ENCODE measurements at places on chromosomes 5 and 9.

DNA sequence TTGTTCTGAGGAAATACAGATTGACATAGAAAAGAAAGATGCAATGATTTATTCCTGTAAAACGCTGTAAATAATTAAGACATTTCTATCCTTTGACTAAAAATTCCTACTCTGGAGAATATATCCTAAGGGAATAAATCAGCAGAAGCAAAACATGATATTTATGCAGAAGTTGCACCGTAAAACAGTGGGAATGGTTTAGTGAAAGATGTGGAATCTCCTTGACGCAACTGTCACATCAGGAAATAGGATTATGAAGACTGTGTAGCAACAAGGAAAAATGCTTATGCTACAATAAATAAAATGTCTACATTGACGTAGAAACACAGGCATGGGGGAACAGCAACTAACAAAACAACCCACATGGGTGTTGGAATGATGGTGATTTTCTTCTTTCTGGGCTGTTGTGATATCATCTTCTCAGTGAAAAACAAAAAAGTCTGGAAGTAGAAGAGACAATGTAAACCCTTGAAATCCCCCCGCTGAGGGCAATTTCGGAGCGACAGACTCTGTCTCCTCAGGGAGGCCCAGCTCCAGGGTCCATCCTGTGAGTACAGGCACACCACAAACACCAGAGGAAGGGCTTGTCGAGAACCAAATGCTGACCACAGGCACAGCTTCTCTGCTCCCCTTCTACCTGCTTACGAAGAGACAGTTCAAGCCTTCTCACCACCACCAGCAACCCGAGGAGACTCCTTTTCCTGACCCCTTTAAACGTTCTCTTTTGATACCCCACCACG lies 25.2 kb downstream of the COL23A1 start:
- DNase-seq: no peak

DNA sequence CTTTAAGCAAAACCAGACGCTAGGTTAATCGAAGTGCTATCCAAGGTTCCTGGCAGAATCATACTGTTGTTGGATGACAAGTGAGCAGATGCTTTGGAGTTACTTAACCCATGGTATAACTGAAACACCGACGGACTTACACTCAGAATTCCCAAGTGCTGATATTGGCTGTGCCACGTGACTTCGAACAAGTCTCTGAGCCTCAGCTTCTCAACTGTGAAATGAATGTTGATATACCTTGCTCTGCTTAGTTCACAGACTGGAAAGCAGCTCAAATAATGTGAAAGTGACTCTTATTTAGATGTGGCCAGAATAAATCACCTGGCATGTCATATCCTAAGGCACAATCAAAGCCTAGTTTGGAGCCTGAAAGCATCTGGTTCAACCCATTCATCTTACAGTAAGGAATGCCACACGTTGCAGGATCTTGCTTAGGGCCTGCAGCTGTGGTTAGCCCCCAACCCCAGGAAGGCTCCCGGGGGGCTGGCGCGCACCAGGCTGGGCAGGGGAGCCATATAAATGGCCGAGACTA lies 759 bp downstream of the GEMIN5 start:
- DNase-seq: no peak

- DNase-seq: no peak
These were observed 5.0 kb downstream of the TNIP1 start for GRCh38 chr5:151075698-151076331.

GRCh38 chr5:12320331-12320730 lies 416.1 kb upstream of the CTNND2 start:
- no peak for DNase-seq

GRCh38 chr9:36744678-36745077 lies 172.0 kb downstream of the MELK start:
- no peak for DNase-seq

- no peak for DNase-seq
These were observed 11.5 kb upstream of the IRX2 start for GRCh38 chr5:2762744-2763532.

GRCh38 chr5:158451203-158451992 lies 592.5 kb upstream of the CLINT1 start:
- no peak for DNase-seq

DNA sequence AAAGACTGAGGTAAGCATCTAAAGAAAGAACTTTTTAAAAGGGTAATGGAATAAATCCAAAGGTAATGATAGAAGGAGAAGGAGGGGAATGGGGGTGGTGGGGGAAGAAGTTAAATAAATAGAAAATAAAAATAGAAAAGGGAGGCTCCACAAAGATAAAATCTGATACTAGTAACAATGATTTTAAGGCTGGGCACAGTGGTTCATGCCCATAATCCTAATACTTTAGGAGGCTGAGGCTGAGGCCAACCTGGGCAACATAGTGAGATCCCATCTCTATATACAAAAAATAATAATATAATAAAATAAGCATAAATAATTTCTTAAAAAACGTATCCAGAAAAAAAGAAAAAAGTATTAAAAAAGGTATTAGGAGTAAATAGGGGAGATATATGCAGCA lies 89.3 kb downstream of the FNBP1 start:
- DNase-seq: no peak

DNA sequence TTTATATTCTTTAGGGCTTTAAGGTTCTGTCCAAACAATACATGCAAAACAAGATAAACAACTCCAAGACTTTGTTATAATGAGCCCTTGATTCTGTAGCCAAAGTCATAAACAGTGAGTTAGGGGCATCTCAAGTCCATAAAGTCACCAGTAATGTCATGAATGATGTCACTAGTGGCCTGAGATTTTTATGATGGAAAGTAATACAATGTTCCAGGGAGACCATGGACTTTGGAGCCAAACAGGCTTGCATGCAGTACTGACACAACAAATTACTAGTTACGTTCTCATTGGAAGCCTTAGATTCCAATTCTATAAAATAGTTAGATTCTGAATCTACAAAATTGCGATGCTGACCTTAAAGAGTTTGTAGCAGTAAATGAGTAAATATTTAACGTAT lies 280.0 kb downstream of the HINT1 start:
- no peak for DNase-seq

- no peak for DNase-seq
These were observed 2.4 kb upstream of the OR1K1 start for GRCh38 chr9:122797316-122798063.

GRCh38 chr5:176425138-176425537 lies 8.8 kb upstream of the CLTB start:
- no peak for DNase-seq

DNA sequence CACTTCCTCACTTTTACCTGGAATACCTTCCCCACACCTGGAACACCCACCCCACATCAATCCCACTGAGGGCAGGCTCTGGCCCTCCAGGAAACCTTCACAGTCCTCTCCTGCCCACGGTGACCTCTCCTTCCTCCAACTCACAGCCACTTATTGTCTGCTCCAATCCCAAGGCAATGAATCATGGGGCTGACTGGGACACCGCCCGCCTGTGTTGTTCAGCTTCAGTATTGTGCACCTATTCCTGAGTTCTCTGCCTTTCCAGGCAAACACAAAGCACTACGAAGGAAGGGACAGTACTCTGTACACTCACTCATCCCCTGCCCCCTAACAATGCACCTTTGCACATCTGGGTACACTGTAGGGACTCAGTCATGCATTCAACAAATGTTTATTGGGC lies 7.3 kb downstream of the PCDH1 start:
- no peak for DNase-seq

GRCh38 chr9:33197279-33198152 lies 30.4 kb upstream of the B4GALT1 start:
- no peak for DNase-seq

- no peak for DNase-seq
These were observed 591.6 kb upstream of the DMAC1 start for GRCh38 chr9:8391132-8391531.

GRCh38 chr9:118532592-118532991 lies 828.4 kb downstream of the TLR4 start:
- DNase-seq: no peak

DNA sequence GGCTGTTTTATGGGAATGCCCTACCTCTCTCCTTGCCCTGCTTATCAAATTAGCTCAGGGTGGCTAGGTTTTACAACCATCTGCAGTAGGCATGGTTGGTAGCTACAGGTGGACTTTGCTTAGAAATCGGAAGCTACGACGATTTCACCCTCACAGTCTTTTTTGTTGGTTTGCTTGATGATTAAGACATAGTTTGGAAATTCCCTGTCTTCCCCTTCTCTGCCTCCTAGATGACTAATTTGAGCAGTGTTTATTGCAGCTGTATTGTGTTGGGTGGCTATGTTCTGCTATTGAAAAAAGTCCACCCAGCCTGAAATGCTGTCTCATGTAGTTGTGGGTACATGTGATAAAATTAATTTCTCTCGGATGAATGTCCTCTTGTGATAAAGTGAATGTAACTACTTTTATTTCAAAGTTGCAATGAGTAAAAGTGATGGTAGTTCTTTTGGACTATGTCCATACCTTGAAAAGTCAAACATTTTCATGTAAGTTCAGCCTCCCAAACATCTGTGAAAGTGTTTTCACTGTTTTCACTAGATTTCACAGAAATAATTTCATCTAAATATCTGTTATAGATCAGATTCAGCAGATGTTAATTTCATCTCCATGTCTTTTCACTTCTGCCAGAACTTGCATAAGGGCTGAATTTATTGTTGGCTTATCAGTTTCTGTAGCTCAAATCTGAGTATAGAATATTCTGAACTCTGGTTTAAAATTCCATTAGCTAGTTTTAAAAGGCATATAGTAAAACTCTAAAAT lies 37.3 kb upstream of the FYB1 start:
- DNase-seq: no peak

GRCh38 chr9:27542508-27542907 lies 12.9 kb upstream of the MOB3B start:
- DNase-seq: no peak

GRCh38 chr5:135266975-135267374 lies 132.1 kb downstream of the MACROH2A1 start:
- DNase-seq: no peak

- DNase-seq: no peak
These were observed 12.6 kb downstream of the LRSAM1 start for GRCh38 chr9:127463911-127464310.

GRCh38 chr5:150651382-150651781 lies 9.7 kb upstream of the MYOZ3 start:
- no peak for DNase-seq

DNA sequence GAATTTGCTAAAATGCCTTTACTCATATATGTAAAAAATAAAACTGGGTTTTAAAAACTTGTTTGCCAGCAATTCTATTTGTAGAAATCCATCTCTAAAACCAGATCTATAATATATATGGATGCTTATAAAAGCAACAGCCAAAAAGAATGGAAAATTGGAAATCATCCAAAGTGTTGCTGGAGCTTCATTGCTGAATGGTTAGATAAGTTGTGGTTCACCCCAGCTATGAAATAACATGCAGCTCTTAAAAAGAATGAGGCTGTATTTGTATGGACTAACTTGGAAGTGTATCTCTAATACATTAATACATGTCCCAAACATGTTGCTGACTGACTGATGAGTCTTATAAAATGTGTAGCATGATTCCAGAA lies 76.2 kb downstream of the STK10 start:
- DNase-seq: no peak

DNA sequence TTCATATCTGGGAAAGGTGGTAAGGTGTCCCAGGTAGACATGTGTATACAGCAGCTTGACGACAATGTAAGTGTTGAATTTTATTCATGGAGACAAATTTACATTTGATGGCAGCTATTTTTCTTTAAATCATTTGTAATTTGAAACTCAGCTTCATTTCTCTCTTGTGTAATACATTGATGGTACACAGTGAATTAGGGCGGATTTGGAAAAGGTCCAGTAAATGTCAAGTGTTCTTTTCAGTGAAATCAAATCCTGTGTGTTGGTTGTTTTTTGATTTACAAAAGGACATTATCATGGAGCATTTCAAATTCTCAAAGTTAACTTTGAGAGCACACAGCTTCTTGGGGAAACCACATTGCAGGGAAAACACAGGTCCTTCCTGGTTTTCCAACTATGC lies 30.0 kb upstream of the PCSK1 start:
- DNase-seq: no peak

- no peak for DNase-seq
These were observed 7.6 kb downstream of the SHROOM1 start for GRCh38 chr5:132822650-132823480.

- DNase-seq: no peak
These were observed 16.9 kb downstream of the PDGFRB start for GRCh38 chr5:150138551-150139265.

DNA sequence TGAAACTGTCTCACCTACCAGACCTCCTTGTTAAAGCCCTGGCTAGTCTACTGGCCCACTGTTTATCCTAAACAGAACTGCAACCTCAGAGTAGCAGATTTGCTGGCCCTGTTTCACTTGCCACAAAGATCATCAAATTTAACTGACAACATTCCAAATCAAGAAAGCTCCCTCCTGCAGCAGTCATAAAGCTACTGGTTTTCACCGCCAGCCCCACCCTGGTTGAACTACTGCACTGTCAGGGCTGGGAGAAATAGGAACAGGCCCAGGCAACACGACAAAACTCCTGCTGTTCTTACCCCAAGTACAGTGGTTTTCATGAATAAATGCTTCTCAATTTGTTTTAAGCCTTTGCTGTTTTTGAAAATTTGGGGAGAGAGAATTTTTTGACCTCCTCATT lies 63.0 kb downstream of the NR6A1 start:
- no peak for DNase-seq

DNA sequence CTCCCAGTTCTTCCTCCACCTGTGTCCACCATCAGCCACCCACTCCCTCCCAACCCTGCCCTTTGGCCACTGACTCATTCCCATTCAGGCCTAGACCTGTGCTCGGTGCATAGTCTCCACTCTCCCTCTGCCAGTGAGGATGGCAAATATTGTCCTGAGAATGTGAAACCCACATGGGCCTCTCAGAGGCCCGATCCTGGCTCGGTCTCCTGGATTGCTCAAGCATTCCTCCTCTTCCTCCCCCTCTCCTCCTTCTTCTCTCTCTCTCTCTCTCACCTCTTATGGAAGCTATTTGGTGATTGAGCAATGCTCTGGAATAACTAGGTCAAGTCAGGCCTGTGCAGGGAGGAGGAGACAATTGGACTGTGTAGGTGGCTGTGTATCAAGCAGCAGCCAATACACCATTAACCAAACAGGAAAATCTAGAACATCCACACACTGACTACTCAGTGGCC lies 99.9 kb downstream of the KLF4 start:
- DNase-seq: no peak

- DNase-seq: no peak
These were observed 241.6 kb downstream of the SYK start for GRCh38 chr9:91043056-91043810.

DNA sequence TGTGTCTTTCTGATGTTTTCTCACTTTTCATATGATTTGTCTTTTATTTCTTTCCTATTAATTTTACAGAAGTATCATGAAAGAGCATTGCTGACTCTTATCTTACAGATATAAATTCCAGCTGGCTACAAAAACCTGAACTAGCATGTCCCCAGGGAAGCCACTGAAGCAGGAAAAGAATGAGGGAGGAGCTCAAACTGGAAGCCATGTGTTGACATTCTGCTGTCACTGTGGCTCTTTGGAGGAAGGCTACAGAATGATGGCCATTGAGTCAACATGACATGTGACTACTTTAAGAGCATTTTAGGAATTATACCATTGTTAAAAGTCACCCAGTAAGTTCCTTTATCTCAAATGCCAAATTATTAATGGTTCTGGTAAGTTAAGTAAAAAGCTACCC lies 638.3 kb upstream of the DMAC1 start:
- DNase-seq: no peak
